NCI-H510A treated with DMSO at 0.1 percent for 48 hours (cell line): ENCODE measurements at places on chromosomes 7 and 10.
A peak's percentile ranks its signal among the peaks of the same experiment; 100 is the strongest.

- DNase-seq: no peak
These were observed 5.3 kb downstream of the PARD3 start for GRCh38 chr10:34809796-34810195.

DNA sequence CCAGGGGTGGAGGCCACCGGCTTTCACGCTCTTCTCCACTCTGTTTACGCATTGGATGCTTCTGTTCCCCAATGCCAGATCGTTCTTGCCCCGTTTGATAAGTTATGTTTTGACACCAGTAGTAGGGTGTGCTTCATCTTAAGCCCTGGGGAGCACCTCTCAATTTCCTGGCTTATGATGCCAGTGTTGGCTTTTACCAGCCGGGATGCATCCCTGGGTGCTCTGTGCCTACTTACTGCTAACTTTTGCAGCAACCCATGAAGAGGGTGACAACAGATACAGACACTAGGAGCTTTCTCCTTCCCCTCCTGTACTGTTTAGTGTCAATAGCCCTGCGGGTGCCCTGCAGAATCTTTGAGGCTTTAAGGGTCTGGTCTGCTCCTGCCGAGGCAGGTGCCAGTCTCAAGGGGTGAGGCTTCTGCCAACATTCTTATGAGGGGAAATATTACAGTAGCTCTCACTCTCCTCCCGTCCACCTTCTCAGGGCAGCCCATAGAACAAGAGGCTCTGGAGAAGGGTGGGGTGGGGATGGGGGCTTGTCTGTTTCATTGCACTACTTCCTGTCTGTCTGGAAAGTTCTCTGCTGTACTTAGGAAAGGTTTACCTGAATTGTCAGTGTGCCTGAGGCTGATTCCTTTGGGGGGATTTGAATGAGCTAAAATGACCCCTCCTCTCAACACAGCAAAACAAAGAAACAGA is 23.3 kb downstream of the ADCY1 start:
- no peak for DNase-seq

- DNase-seq: peak; percentile 20
These were observed 34.6 kb upstream of the PDK4 start for GRCh38 chr7:95630702-95631458.

DNA sequence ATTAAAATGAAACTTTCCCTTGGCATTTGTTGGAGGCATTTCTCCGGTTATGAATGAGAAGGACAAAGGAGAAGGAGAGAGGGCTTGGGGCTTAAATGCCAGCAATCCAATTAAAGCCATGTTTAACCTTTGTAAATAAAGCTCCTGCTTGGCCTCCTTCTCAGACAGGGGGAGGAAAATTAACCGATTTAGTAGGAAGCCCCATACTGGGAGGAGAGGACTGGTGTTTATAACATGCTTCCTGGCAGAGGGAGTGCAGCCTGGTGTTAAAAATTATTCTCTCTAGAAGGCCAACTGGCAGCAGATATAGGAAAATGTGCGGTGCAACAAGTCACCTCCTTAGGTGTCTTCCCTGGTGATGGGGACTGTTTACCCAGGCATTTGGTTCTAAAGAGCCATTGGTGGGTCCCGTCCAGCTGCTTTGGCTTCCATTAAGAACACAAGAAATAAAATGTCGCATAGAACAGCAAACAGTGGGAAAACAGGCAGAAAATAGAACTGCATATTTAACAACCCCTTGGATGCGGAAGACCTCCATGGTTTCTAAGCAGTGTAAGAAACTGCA is 846.5 kb downstream of the TYW1 start:
- DNase-seq: no peak

DNA sequence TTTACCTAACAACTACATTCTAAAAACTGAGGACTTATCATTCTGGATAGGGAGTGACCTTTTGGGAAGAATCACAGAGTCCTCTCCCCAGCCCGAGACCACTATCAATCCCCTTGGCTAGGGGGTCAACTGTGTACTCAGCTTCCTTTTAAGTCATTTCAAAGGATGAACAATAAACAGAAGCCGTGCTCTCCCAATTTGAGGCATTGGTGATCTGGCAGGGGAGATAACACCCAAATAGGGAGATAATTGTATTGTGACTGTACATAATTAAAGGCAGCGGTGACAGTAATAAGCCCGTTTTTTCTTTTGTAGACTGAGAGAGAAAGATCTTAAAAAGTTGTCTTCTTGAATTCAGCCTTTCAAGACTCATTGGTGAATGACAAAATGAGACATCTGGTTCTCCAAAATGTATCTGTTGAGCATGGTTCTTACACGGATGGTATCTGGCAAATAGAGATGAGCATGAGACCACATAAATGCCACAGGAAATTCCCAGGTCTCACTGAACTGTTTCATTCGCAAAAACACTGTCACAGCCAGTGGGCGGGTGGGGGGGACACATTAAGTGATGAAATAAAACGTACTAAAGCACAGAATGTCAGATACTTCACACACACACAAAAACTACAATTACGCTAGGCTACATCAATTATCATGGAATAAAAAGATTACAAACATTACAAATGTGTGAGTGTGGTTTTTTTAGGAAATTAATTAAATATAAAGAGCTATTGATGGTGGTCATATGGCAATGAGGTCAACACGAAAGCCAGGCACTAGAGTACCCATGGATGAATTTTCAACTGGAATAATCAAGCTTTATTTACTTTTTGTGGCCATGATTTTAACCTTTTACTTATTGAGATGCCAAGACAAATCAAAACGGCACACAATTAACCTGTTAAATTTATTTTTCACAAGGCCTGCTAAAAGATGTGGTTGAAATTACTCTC is 108.4 kb downstream of the HIPK2 start:
- DNase-seq: no peak

DNA sequence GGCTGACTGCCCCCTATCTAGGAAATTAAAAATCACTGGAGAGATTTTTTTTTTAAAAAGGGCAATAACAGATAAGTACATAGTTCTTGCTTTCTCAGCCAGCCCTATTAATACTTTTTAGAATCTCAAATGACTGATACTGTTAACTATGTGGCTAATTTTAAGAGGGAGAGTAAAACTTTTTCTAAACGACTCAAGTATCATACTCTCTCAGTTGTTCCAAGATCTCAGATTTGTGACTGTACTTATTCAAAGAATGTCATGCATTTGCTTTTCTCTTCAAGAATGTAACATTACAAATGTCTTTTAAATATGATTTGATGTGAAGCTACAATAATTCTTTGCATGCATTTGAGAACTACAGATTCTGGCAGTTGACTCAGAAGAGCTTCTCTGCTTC is 55.4 kb upstream of the RAB11FIP2 start:
- DNase-seq: no peak

- no peak for DNase-seq
These were observed 55.1 kb downstream of the IFIT5 start for GRCh38 chr10:89469517-89469916.

DNA sequence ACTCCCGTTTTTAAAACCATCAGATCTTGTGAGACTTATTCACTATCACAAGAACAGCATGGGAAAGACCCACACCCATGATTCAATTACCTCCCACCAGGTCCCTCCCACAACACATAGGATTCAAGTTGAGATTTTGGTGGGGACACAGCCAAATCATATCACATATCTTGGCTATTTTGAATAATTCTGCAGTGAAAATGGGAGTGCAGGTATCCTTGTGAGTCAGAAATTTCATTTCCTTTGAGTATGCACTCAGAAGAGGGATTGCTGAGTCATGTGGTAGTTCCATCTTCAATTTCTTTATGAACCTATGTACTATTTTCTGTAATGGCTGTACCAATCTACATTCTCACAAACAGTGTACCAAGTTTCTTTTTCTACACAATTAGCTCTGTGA is 125.8 kb downstream of the ANKRD7 start:
- no peak for DNase-seq

DNA sequence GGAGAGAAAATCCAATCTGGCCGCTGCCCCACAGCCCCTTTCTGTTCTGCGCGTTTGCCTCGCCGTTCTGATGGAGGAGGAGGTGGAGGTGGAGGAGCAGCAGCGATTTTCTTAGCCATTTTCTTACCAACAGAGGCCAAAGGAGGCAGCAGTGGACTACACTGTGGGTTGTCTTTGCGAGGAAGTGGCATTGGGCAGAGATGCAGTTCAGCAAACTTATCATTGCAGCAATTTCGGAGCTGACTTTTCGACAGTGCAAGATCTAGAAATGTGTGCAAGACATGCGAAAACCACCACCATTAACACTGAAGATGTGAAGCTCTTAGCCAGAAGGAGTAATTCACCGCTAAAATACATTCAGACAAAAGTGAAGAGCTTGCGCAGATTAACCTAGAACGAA is 1.9 kb upstream of the ARL4A start:
- DNase-seq: no peak
